ENCODE measurements at places on chromosomes 3 and 15. TPM values are rescaled to one million over a fixed set of nuclear protein-coding genes. Genes with fewer than 3 reads are reported as not detected.

TEX9 gene
- 1.4 TPM for total RNA-seq

PP2D1 gene
- total RNA-seq: not detected

RLBP1 gene
- not detected for total RNA-seq

POU1F1 gene
- total RNA-seq: not detected

NR2F2 gene
- total RNA-seq: 28.1 TPM

CCDC54 gene
- total RNA-seq: not detected

GATM gene
- 0.28 TPM for total RNA-seq

MED12L gene
- total RNA-seq: 0.28 TPM

CKMT1A gene
- not detected for total RNA-seq

TUSC7 gene
- not detected for total RNA-seq

SLC6A11 gene
- total RNA-seq: not detected

COLQ gene
- 0.18 TPM for total RNA-seq

BTLA gene
- not detected for total RNA-seq

SERPINI2 gene
- total RNA-seq: not detected

NPHP3 gene
- 21.3 TPM for total RNA-seq

NT5DC2 gene
- 161 TPM for total RNA-seq
